Activated naive CD8-positive, alpha-beta T cell treated with anti-CD3 and anti-CD28 coated beads, Interleukin-2, amount 10 ng/mL, durations not matched to agents 7 days and 5 days (primary cell): ENCODE measurements at places on chromosomes 1 and 21. TPM values are rescaled to one million over a fixed set of nuclear protein-coding genes. Genes with fewer than 3 reads are reported as not detected.

The NR0B2 gene
- not detected for total RNA-seq

The CLDN17 gene
- not detected for total RNA-seq

The HRNR gene
- not detected for total RNA-seq

The TP73 gene
- 1.1 TPM for total RNA-seq

The SLC9C2 gene
- not detected for total RNA-seq

The KCNA3 gene
- total RNA-seq, result 74.0 TPM

The FAAH gene
- total RNA-seq, result 6.9 TPM

The TINAGL1 gene
- total RNA-seq, result not detected

The DR1 gene
- total RNA-seq, result 84.2 TPM

The SAMSN1 gene
- total RNA-seq, result 125 TPM

DNA sequence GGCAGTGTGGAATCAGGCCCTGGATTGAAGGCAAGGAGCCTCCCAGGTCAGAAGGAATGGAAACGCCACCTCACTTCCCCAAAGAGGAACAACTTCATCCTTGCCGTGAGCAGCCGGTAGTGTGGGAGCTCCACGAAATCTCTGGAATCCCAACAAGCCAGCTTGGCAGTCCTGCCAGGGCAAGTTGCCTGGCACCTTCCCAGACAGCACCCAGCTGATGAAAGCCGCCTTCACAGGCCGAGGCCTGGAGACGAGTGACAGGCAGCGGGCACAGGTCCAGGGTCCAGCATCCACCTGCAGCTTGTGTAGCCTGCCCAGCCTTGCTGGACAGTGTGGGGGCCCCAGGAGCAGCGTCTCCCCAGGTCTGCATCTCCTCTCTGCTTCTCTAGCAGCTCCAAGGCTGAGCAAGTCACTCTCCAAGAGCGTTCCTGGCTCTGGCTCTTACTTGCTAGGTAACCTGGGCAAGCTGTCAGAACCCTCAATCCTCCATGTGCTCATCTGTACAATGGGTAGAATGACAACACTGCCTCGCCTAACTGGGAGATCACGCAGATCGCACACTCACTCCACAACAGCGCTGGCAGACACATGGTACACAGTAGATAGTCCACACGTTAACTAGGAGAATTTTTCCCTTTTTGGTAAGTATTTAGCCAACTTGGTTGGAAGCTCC is 43.0 kb downstream of the ACOT7 start:
- H3K4me1 ChIP-seq, result peaks cover 26% of the 10 kb centered on the region
- no peaks in the 10 kb centered on the region for H3K27me3 ChIP-seq
- H3K4me3 ChIP-seq, result no peak overlapping the region
- H3K27ac ChIP-seq, result peak overlapping the region; percentile 67
- H3K36me3 ChIP-seq, result peaks cover 1% of the 10 kb centered on the region

GRCh38 chr21:23712166-23712565 is 1895.1 kb downstream of the MRPL39 start:
- no peaks in the 10 kb centered on the region for H3K36me3 ChIP-seq
- peaks cover 5% of the 10 kb centered on the region for H3K27me3 ChIP-seq
- no peaks in the 10 kb centered on the region for H3K4me1 ChIP-seq
- DNase-seq, result no peak
- H3K4me3 ChIP-seq, result no peak overlapping the region

DNA sequence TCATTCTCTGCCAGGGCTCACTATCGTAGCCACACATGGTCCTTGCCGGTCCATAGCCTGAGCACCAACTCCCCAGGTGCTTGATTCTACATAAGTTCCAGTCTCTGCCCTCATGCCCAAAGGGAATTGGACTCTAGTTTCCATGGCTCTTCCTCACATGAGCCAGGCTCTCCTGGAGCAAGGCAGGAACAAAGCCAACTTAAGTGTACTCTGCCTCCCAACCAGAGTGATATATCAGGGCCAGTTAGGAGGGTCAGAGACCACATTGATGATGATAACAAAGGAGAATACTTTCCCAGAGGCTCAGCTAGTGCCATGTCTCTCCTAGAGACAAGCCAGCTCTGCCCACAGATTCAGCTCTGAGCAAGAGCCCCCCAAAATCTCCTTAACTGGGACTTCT is 70.9 kb downstream of the ERI3 start:
- peaks cover 8% of the 10 kb centered on the region for H3K36me3 ChIP-seq
- H3K4me3 ChIP-seq, result no peak overlapping the region
- no peak for DNase-seq
- no peaks in the 10 kb centered on the region for H3K4me1 ChIP-seq
- H3K27ac ChIP-seq, result no peak overlapping the region

DNA sequence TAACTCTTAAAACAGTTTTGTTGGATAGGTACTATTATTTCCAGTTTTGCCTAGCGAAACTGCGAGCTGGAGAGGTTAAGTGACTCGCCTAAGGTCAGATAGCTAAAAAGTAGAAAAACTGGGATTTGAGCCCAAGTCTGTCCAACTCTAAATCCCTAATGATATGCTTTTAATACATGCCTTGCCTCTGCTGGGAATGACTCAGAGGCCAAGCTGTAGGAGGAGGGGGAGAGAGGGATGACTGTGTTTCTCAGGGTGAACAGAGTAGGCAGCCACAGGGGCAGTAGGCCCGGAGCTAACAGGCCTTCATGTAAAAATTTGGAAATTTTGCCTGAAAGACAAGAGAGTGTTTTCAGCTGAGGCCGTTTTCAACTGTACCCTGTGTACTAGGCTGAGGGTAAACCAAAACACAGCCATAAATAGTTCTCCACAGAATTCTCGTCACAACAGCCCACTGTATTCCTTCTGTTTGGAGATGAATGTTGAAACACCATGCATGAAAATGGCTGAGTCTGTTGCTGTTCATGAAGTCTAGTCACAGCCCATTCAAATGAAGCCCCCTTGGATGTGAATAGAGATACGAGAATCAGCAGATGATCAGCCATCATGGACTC is 107.5 kb upstream of the HOOK1 start:
- H3K27ac ChIP-seq, result no peak overlapping the region
- H3K27me3 ChIP-seq, result peaks cover 3% of the 10 kb centered on the region
- peaks cover 4% of the 10 kb centered on the region for H3K36me3 ChIP-seq

DNA sequence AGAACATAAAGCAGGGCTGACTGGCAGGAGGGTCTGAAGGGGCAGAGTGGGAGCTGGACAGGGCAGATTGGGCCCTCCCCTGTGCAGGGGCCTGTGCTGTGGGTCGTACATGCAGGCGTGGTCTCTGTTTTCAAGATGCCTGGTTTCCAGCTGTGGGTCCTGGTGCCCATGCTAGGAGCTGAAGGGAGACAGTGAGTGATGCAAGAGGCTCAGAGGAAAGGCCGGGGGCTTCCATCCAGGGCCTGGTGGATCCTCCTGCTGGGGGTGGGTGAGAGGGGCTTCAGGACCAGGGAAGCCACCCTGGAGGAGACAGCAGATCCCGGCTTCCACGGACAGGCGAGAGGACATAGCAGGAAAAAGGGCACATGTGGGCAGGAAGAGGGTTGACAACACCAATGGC is 349.0 kb upstream of the VAMP3 start:
- H3K27ac ChIP-seq, result no peak overlapping the region
- no peaks in the 10 kb centered on the region for H3K4me1 ChIP-seq
- peak; percentile 16 for DNase-seq
- no peaks in the 10 kb centered on the region for H3K36me3 ChIP-seq
- H3K27me3 ChIP-seq, result peaks cover 2% of the 10 kb centered on the region

DNA sequence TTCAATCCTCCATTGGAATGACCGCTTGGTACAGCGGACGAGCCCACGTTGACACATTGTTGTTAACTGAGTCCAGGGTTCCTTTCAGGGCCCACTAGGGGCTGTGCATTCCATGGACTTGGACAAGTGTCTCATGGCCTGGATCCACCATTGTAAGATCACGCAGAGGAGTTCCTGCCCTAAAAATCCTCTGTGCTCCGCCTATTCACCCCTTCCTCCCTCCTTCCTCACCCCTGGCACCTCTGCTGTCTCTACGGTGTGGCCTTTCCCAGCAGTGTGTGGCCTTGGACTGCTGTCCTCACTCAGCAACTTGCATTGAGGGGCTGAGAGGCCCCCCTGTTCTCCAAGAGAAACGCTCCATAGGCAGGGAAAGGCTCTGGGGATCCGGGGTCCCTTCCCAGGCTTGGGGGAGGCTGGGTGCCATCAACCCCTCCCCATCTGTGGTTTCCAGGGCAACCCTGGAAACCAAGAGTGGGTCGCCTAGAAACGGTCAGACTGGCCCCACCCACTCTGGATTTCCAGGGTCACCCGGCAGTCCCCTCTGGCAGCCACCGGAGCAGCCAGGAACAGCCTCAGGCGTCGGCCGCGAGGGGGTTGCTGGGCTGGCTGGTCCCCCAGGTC is 50.9 kb downstream of the MEGF6 start:
- H3K36me3 ChIP-seq, result no peaks in the 10 kb centered on the region
- no peaks in the 10 kb centered on the region for H3K27me3 ChIP-seq
- no peak overlapping the region for H3K27ac ChIP-seq
- no peaks in the 10 kb centered on the region for H3K4me1 ChIP-seq

- peaks cover 9% of the 10 kb centered on the region for H3K27me3 ChIP-seq
- H3K36me3 ChIP-seq, result no peaks in the 10 kb centered on the region
- peak; percentile 22 for DNase-seq
- H3K27ac ChIP-seq, result no peak overlapping the region
- no peak overlapping the region for H3K4me3 ChIP-seq
Measured at GRCh38 chr21:45985471-45986315, 4.1 kb downstream of the COL6A1 start.

DNA sequence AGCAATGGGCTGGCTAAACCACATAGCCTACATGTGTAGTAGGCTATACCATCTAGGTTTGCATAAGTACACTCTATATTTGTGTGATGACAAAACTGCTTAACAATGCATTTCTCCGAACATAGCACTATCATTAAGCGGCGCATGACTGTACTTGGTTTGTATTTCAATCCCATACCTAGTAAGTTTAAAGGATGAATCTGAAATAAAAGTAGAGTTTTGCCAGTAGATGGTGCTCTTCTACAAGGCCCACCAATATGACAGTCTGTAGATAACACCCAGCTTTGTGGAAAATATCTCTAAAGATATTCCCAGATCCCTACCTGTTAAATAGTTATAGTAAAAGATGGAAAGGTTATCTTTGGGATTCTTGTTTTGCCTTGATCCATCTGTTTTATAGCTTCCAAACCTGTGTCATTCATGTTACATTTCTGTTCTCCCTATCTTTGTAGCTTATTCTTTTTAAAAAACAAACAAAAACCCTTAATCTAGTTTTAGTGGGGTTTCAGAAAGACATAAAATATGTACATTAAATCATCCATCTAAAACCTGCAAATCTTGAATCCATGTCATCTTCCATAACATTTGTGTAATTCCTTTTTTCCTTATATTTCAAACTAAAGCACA is 33.9 kb upstream of the ASPM start:
- no peak overlapping the region for H3K27ac ChIP-seq
- DNase-seq, result no peak
- no peaks in the 10 kb centered on the region for H3K27me3 ChIP-seq

- no peak overlapping the region for H3K4me3 ChIP-seq
- no peak overlapping the region for H3K27ac ChIP-seq
- peaks cover 11% of the 10 kb centered on the region for H3K4me1 ChIP-seq
Measured at GRCh38 chr1:1237874-1238701, 6.1 kb downstream of the B3GALT6 start.

- H3K4me1 ChIP-seq, result peaks cover 20% of the 10 kb centered on the region
- peak overlapping the region; percentile 78 for H3K4me3 ChIP-seq
- peak overlapping the region; percentile 77 for H3K27ac ChIP-seq
- no peaks in the 10 kb centered on the region for H3K27me3 ChIP-seq
- no peak for DNase-seq
Measured at GRCh38 chr21:31326522-31327242, 17.4 kb downstream of the TIAM1 start.

- H3K36me3 ChIP-seq, result no peaks in the 10 kb centered on the region
- H3K27me3 ChIP-seq, result peaks cover 59% of the 10 kb centered on the region
- H3K4me3 ChIP-seq, result no peak overlapping the region
Measured at GRCh38 chr1:110087812-110088738, 17.6 kb upstream of the ALX3 start.

GRCh38 chr1:96721416-96722160 is at the start of gene PTBP2:
PTBP2 (plus strand) TSS chr1:96721784; CDS start chr1:96721865, 81 bp downstream.
- H3K27ac ChIP-seq, result peak within 1 kb of the TSS; percentile 93
- peaks cover 19% of the 10 kb centered on the region for H3K4me1 ChIP-seq
- peak; percentile 88 for DNase-seq
- peaks cover 20% of the 10 kb centered on the region for H3K36me3 ChIP-seq

DNA sequence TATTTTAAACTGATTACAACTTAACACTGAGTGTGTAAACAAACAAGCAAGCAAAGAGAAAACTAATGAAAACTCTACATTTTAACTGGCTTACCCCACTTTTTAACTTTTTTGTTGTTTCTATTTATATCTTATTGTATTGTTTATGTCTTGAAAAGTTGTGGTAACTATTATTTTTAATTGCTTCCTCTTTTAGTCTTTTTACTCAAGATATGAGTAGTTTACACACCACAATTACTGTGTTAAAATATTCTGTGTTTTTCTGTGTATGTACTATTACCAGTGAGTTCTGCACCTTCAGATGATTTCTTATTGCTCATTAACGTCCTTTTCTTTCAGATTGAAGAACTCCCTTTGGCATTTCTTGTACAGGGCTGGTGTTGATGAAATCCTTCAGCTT is 4.7 kb upstream of the HHAT start:
- H3K4me1 ChIP-seq, result peaks cover 8% of the 10 kb centered on the region
- no peak overlapping the region for H3K4me3 ChIP-seq
- H3K36me3 ChIP-seq, result no peaks in the 10 kb centered on the region
- no peak overlapping the region for H3K27ac ChIP-seq
- peaks cover 11% of the 10 kb centered on the region for H3K27me3 ChIP-seq
- no peak for DNase-seq

GRCh38 chr1:43404353-43404752 is 14.7 kb downstream of the SZT2 start:
- H3K27ac ChIP-seq, result no peak overlapping the region
- H3K4me1 ChIP-seq, result peaks cover 2% of the 10 kb centered on the region
- H3K27me3 ChIP-seq, result no peaks in the 10 kb centered on the region
- H3K4me3 ChIP-seq, result no peak overlapping the region
- no peak for DNase-seq

GRCh38 chr1:8133190-8133589 is 107.1 kb upstream of the ERRFI1 start:
- no peak for DNase-seq
- H3K27me3 ChIP-seq, result peaks cover 42% of the 10 kb centered on the region
- no peaks in the 10 kb centered on the region for H3K36me3 ChIP-seq
- H3K4me3 ChIP-seq, result no peak overlapping the region

- peaks cover 2% of the 10 kb centered on the region for H3K4me1 ChIP-seq
- H3K27ac ChIP-seq, result no peak overlapping the region
- no peak for DNase-seq
- no peaks in the 10 kb centered on the region for H3K36me3 ChIP-seq
Measured at GRCh38 chr1:9291914-9292360, 757 bp upstream of the SPSB1 start.

GRCh38 chr1:202200669-202201068 is 7.1 kb downstream of the LGR6 start:
- no peak overlapping the region for H3K27ac ChIP-seq
- H3K4me1 ChIP-seq, result peaks cover 26% of the 10 kb centered on the region
- H3K36me3 ChIP-seq, result no peaks in the 10 kb centered on the region
- H3K27me3 ChIP-seq, result peaks cover 18% of the 10 kb centered on the region
- H3K4me3 ChIP-seq, result no peak overlapping the region

- no peaks in the 10 kb centered on the region for H3K4me1 ChIP-seq
- peaks cover 18% of the 10 kb centered on the region for H3K27me3 ChIP-seq
- no peak overlapping the region for H3K27ac ChIP-seq
- no peak overlapping the region for H3K4me3 ChIP-seq
- no peaks in the 10 kb centered on the region for H3K36me3 ChIP-seq
- DNase-seq, result peak; percentile 89
Measured at GRCh38 chr1:17236779-17237560, 11.9 kb upstream of the PADI3 start.

- no peaks in the 10 kb centered on the region for H3K36me3 ChIP-seq
- H3K4me3 ChIP-seq, result no peak overlapping the region
- H3K4me1 ChIP-seq, result no peaks in the 10 kb centered on the region
- DNase-seq, result no peak
- no peaks in the 10 kb centered on the region for H3K27me3 ChIP-seq
Measured at GRCh38 chr1:56845343-56845742, 9.3 kb upstream of the C8A start.

GRCh38 chr1:151108331-151108730 is 37.8 kb downstream of the GABPB2 start:
- no peaks in the 10 kb centered on the region for H3K27me3 ChIP-seq
- no peaks in the 10 kb centered on the region for H3K4me1 ChIP-seq
- H3K27ac ChIP-seq, result no peak overlapping the region
